Activated CD4-positive, alpha-beta T cell treated with anti-CD3 and anti-CD28 coated beads, Interleukin-2, amount 10 ng/mL, durations not matched to agents 24 days and 14 days (primary cell): ENCODE measurements at places on chromosomes 11 and 22.

GRCh38 chr11:58597486-58598144 is 18.8 kb downstream of the ZFP91 start:
- DNase-seq: no peak

GRCh38 chr11:14186046-14186775 is 172.8 kb downstream of the RRAS2 start:
- DNase-seq: no peak

GRCh38 chr22:17930455-17931313 is 93.7 kb downstream of the MICAL3 start:
- DNase-seq: no peak

GRCh38 chr11:5603326-5603725 is 6.9 kb downstream of the TRIM6 start:
- no peak for DNase-seq

- DNase-seq: peak; percentile 89
Observed at GRCh38 chr22:26367402-26368245, 61.4 kb upstream of the ASPHD2 start.

DNA sequence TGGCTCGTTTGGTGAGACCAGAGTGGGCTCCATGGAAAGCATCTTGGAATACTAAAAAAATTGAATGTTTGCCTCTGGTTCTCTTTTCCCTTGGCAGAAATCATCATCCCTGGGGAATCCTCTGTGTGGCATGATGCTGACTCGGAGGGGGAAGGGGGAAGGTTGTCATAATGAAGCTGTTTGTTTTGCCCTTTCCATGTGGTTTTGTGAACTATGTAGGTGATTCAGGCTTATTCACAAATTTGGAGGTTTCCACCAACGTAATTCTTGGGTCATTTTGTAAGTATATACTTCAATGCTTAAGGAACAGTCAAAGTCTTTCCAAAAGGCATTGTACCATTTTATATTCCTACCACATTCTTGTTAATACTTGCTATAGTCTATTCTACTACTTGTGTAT is 754.0 kb upstream of the FAT3 start:
- no peak for DNase-seq

GRCh38 chr11:12991426-12991825 is 17.7 kb upstream of the RASSF10 start:
- no peak for DNase-seq

DNA sequence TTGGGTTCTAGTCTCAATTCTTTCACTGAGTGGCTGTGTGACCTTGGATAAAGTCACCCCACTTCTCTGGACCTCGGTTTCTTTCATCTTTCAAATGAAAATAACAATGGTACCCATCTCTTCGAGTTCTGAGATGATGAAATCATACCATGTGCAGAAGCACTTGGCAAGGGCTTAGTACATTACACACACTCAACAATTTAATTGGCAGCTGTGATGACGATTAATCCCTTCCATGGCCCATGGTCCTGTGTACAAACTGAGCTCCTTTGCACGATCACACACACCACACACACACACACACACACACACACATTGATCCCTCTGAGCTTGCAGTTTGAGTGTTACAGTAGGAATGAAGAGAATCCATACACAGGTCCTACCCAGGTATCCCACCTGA is 103.4 kb upstream of the ASPHD2 start:
- DNase-seq: no peak

DNA sequence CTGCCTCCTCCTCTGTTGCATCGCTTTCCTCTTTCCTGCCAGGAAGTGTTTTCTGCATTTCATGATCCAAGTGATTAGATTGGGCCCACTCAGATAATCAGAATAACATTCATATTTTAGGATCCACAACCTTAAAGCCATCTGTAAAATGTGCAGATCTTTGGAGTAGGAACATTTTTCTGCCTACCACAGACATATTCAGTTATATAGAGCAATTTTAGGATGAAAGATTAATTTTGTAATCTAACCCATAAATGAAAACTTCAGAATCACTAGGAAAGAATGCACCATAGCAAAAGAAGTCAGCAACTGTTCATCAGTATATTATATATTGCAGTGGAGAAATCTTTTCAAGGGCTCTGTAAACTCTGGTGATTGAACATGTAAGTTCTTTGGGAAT is 659.9 kb upstream of the LUZP2 start:
- DNase-seq: no peak

- DNase-seq: no peak
Observed at GRCh38 chr11:72576661-72577060, 97.6 kb downstream of the PDE2A start.

DNA sequence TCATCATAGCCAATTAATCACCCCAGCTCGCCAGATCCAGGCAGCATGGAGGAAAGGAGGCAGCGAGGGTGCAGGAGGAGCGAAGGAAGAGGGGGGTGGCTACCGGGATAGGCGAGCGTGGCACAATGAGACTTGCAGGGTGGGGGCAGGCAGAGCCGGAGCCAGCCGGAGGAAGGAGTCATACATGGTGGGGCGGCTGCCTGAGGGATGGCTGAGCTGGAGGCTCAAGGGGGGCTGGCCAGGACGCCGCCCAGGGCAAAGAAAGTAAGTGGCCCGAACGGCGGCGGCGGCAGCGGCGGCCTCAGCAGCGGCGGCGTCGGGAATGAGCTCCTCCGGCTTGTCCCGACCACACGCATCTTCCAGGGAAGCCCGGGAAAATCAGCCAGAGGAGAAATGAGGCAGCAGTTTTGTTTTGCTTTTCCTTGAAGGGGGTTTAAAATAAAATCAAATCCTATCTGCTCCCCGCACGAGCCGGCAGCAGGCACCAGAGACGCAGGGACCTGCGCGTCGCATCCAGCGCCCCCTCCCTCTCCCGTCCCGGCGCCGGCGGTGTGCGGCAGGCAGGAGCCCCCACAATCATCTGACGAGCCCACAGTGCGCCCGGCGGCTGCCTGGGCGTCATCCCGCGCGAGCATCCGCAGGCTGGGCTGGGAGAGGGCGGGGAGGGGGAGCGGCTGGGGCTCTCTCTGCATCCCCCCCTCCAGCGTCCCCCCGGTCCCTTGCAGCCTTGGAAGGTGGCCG is 263.6 kb downstream of the CTTN start:
- no peak for DNase-seq

DNA sequence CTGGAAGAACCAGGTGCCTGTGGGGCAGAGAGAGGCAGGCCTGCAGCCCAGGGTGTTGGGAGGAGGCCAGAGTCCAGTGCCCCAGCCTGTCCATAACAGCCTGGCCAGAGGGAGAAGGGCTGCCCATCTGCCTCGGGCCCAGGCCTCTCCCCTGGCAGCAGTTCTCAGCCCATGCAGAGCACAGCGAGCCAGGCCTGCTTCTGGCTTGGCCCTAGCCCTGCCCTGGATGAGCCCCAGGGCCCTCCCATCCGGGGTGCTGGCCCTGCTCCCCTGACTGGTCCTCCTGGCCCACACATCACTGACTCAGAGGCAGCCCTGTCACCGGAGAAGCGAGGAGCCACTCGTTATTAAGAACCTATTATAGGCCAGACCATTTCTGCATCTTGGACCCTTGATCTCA is 19.7 kb upstream of the MYRF start:
- no peak for DNase-seq

DNA sequence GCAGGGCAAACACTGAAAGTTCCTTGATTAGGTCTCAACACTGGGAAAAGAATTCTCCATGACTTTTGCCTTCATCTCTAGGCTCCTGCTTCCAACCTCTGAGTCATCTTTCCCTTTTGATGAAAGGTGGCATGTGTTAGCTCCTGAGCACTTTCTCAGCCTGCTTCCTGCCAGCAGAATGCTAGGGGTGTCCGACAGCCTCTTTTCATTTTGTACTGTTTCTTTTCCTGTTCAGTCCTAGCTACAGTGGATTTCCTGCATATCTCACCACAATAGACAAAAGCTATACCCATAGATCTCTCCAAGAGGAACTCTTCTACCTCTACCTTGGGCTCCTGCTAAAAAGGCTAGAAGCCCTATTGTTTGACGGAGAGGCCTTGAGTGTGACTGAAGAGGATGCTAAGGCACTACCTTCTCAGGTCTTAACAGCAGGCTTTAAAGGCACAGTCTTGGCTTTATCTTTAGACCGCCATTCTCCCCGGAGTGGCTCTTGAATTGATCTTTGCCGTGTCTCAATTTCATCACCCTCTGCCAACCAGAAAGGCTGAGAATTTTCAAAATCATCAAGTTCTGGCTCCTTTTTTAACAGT is 145.5 kb downstream of the RBFOX2 start:
- DNase-seq: peak; percentile 56

DNA sequence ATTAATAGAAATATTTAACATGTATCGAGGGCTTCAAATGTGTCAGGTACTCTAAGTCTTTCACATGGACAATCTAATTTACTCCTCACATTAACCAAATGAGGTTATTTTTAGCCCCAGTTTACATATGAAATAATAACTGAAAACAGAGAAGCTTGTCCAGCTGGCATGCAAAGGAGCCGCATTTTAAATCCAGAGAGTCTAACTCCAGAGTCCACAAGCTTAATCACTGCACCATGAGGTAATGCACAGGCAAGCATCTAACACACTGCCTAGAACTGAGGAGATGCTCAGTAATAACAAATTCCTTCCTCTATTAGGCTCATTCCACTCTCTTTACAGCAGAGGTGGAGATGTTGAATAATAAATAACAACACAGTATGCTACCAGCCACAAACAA is 165.7 kb upstream of the GUCY1A2 start:
- no peak for DNase-seq

DNA sequence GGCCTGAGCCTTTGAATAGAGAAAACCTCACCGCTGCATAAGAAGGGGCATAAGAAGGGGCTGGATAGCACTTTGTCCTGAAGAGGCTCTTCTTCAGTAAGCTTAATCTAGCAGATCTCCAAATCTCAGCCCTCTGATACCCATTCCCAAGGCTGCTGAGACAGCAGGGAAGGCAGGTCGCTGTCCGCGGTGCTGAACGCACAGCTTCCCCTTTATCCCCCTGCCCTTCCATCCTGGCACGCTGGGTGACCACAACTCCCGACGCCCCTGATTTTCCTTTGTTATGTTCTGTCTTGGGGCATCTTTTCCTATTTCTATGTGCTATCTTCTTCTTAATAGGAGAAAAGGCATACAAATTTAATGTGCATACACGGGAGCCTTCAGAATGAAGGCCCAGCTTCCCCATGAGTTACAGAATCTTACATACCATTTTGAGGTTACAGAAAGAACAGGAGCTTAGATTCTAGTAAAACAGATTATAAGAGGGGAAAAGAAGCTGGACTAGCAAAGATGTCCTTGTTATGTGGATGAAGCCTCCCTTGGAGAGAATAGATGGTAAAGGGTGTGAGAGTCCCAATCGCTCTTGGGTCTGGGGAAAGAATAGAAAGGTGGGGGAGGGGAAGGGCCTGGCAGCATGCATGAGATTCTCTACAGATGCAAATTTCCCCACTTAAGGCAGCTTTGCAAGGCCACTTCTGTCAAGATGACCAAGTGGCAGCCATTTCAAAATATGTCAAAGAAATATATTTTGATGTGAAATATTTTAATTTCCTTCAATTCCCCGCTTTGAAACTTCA is 5.7 kb upstream of the SULT4A1 start:
- peak; percentile 81 for DNase-seq

DNA sequence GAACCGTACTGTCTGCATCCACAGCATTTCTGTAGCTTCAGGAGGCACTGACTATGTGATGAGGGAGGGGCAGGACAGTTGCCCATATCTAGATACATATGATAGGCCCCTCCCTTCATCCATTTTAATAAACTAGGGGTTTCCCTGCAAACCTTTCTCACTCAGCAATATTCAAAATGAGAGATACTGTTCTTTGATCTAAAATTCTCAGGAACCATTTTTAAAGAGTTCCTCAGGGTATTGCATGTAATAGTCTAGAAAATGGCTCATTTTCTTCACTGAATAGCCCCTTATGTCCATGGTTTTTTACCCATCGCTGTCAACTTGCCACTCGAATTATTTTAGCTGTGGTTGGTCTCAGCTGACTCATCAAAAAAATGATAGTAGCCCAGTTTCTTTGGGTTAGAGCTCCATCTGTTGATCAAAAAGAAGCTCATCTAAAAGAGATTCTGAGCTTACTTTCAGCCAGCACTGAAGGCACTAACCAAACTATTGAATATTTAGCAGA is 37.0 kb upstream of the DNAJB7 start:
- peak; percentile 77 for DNase-seq

DNA sequence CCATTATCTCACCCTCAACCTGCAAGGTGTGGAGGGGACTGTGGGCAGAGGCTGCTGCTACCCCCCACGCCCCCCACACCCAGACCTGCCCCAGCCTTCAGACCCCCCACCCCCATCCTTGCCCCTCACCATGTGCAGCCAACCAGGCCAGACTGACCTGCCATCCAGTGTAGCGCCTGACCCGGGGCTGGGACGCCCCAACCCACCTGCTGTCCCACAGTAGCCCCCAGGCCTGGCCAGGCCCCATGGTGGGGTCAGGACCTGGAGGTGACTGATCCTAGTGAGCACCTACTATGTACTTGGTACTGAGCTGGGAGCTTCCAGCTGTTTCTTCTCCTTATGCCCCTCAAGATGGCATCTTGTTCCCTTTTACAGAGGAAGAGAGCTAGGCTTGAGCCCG is 113.1 kb downstream of the CACNA1I start:
- DNase-seq: no peak
